GM23338 (cell line): ENCODE measurements at places on chromosomes 5 and 9.

DNA sequence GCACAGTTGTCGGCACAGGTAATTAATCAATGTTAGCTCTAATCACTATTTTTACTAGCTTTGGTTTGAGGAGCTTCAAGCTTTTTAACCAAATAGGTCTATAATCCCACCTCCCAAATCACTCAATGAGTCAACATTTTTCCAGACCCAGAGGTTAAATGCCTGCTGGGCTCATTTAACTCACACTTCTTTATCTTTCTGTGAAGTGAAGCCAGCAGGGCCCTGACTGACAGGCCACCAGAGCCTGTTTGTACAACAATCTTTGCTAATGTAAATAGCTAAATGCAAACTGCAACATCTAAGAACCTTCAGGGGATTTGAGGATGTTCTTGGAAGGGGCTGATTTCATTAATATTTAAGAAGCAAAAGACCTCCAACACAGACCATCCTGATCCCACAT, 98.4 kb upstream of the NREP start:
- no peak for DNase-seq
- H3K27me3 ChIP-seq: no peaks in the 10 kb centered on the region
- H3K36me3 ChIP-seq: no peaks in the 10 kb centered on the region
- no peak overlapping the region for H3K27ac ChIP-seq
- H3K4me1 ChIP-seq: peaks cover 4% of the 10 kb centered on the region

GRCh38 chr5:1127959-1128785, 16.3 kb upstream of the SLC12A7 start:
- H3K4me1 ChIP-seq: no peaks in the 10 kb centered on the region
- H3K27ac ChIP-seq: no peak overlapping the region
- H3K36me3 ChIP-seq: no peaks in the 10 kb centered on the region
- no peak overlapping the region for H3K4me3 ChIP-seq

DNA sequence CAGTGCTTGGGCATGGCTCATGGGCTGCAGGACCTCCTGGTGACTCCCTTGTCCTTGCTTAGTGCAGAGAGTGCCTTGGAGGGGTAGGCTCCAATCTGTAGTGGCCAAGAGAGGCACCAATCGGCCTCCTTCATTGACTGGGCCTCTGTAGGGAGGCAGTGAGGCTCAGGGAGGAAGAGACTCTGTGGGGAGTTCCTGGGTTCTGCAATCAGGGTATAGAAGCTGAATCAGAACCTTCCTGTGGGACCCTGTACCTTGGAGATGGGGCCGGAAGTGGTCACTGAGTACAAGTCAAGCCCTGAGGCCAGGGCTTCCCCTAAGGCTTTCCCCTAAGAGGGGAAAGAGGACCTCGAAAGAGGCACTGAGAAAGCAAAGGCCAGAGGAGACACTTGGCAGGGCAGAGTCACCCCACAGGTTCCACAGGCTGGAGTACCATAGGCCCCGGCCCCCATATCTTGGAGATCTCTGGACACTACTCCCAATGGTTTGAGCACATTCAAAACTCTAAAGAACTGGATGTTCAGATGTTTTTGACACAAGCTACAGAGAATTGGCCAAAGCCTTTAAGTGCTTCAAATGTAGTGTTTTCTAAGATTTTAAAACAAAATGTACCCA, 190.5 kb downstream of the HSPA4 start:
- H3K27me3 ChIP-seq: no peaks in the 10 kb centered on the region
- no peak overlapping the region for H3K27ac ChIP-seq
- DNase-seq: no peak
- H3K4me3 ChIP-seq: no peak overlapping the region
- H3K4me1 ChIP-seq: no peaks in the 10 kb centered on the region

DNA sequence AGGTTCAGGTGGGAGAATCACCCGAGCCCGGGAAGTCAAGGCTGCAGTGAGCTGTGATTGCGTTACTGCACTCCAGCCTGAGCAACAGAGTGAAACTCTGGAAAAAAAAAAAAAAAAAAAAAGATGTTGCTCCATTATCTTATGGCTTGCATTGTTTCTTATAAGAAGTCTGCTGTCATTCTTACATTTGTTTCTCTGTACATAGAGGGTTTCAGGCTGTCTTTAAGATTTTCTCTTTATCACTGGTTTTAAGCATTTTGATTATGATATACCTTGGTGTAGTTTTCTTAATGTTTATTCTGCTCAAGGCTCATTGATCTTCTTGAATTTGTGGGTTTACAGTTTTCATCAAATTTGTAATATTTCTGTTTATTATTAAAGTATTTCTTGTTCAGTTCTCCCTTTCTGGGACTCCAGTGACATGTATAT, 35.2 kb downstream of the MVB12B start:
- H3K4me3 ChIP-seq: no peak overlapping the region
- no peaks in the 10 kb centered on the region for H3K4me1 ChIP-seq
- no peaks in the 10 kb centered on the region for H3K27me3 ChIP-seq

DNA sequence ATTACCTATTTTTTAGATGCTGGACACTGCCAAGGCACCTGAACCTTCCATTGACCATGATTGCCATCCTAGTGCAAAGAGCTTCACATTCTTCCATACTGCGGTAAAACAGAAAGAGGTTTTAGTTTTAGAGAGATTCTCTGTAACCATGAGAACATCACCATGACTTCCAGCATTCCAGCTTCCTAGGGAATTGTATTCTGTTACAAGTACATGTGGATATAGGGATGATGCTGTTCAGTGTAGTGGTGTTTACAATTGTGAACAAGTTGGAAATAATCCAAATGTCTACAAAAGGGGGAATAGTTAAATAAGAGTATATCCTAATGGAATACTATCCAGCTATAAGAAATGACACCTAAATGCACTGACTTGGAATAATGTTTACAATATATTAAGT, 22.4 kb downstream of the NIPSNAP3B start:
- no peaks in the 10 kb centered on the region for H3K36me3 ChIP-seq
- no peaks in the 10 kb centered on the region for H3K27me3 ChIP-seq
- DNase-seq: no peak
- H3K4me3 ChIP-seq: no peak overlapping the region
- H3K4me1 ChIP-seq: no peaks in the 10 kb centered on the region
